ENCODE measurements at places on chromosomes 11 and 22.

- no peak for DNase-seq
These were observed 16.8 kb downstream of the LRRC32 start for GRCh38 chr11:76653674-76654284.

DNA sequence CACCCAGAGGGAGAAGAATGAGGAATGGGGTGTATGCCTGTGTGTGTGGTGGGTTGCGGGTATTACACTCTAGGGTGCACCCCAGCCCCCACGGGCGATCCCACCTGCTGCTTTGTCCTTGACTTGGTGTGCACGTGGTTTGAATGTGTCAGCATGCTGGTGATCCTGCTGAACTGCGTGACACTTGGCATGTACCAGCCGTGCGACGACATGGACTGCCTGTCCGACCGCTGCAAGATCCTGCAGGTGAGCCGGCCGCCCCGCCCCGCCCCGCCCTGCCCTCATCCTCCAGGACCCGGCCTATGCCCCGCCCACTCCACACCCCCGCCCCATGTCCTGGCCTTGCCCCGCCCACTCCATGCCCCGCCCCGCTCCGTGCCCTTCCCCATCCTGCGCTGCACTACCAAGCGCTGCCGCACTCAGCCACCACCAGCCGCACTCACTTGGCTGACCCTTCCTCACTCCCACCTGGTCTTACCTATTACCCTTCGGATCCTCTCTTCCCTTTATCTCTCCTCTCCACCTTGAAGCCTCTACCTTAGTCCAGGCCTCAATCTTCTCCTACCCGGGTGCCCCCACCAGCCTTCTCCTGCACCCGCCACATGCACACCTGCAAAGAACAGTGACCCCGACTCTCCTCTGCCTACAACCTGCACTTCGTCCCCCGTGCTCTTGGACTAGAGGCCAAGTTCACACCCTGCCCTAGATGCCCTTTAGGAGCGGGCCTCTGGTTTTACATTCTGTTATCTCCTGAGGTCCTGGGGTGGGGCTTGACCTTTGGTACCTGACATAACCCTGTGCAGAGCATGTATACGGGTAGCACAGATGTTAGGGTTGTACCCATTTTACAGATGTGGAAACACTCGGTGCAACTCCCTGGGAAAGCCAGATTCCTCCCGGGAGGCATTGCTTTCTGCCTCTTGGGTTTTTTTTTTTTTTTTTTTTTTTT lies 27.7 kb downstream of the CACNA1I start:
- DNase-seq = peak; percentile 62

- no peak for DNase-seq
These were observed 86.9 kb downstream of the LDLRAD3 start for GRCh38 chr11:36030731-36031281.

- DNase-seq = no peak
These were observed 2.9 kb downstream of the SC5D start for GRCh38 chr11:121295246-121296029.

DNA sequence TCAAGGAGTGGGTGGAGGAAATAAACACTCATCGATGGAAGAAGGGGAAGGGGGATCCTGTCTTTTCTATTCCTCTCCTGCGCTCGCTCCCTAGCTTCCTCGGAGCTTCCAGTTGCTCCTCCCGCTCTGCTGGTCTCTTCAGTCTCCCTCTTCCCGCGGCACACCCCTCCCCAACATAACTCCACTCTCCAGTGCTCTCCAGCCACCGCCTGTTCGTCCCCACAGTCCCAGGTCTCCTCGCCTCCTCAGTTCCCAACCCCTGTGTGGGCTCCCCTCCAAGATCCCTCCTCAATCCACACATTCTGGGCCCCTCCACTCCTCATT lies 438 bp downstream of the ZW10 start:
- DNase-seq = no peak

DNA sequence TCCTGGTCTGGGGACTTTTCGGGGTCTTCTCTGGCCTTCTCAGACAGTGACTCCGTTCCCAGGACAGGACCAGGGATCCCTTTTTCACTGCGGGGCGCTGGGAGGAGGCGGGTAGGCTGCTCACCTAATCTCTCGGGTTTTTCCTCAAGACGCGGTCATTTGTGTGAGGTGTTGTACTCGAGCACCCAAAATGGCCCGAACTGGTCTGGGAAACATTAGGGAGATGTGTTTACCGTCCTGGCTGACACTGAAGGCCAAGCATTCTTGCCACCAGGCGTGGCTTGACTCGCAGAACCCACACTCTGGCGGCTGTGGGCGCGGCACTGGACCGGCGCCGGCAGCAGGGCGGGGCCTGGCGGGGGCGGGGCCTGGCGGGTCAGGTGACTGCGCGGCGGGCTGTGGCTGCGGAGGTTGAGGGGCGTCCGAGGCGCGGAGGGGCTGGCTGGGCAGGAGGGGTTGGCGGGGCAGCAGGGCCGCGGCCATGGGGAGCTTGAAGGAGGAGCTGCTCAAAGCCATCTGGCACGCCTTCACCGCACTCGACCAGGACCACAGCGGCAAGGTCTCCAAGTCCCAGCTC lies at the start of gene SWAP70:
SWAP70 (plus strand) TSS at position 379 of the 577 bp plus-strand sequence; CDS start at position 482, 103 bp downstream.
- DNase-seq = no peak

DNA sequence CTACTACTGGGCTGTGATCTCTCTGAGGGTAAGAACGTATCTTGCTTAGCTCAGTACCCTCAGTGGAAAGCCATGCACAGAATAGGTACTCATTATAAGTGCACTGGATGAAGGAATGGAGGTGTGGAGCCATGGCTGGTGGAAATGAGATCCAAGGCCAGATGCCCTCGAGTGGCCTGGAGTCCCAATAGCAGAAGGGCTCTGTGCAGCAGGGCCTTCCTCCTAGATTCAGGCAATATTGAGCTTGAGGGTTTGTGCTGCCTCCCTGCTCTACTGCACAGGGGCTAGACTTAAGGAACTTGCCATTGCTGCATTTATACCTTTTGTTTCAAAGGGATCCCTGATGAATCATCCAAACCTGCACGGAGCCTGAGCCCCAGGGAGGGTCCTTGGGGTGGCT lies 33.6 kb upstream of the TUB start:
- DNase-seq = no peak

- no peak for DNase-seq
These were observed 14.0 kb downstream of the TMEM258 start for GRCh38 chr11:61778357-61778886.

- no peak for DNase-seq
These were observed 380.5 kb downstream of the TENM4 start for GRCh38 chr11:79060081-79060953.

GRCh38 chr22:47504962-47505361 lies 742.5 kb downstream of the TBC1D22A start:
- DNase-seq = no peak

DNA sequence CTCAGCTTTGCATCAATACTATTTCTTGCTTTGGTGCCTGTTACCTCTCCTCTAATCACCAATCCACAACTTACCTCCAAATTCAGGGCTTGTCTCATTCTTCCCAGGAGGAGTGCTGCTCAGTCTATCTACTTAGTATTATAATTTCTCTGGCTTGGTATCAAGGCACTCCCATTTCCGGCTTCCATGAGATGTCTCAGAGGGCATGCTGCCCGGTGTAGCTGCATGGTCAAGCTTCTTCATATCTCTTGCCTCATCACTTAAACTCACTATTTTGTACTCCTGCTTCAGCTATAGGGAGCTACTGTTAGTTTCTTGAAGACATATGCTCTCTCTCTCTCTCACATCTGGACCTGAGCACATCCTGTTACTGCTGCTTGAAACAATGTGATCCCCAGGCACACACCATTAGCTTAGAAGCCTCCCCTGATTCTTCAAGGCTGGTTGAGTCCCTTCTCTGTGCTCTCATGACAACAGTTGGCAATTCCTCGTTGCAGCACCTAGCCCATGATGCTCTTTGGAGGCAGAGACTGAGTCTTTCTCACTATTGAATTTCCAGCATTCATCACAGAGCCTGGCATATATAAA lies 182.8 kb upstream of the SYN3 start:
- no peak for DNase-seq

All from NCI-H1048 (cell line).